Heart left ventricle (tissue), 16 donors: ENCODE measurements at places on chromosomes 16 and 17. TPM values are rescaled to one million over a fixed set of nuclear protein-coding genes. Genes with fewer than 3 reads are reported as not detected.
A peak's percentile ranks its signal among the peaks of the same experiment; 100 is the strongest.

- DNase-seq = no peak
Measured at GRCh38 chr17:63444457-63444856, 1.6 kb downstream of the CYB561 start.

- DNase-seq = peak; percentile 68
Measured at GRCh38 chr17:60641810-60642220, 35.8 kb upstream of the BCAS3 start.

GRCh38 chr16:81866820-81867440, 87.8 kb downstream of the PLCG2 start:
- DNase-seq = peak; percentile 76

GRCh38 chr16:81814751-81815428, 35.8 kb downstream of the PLCG2 start:
- DNase-seq = no peak

DNA sequence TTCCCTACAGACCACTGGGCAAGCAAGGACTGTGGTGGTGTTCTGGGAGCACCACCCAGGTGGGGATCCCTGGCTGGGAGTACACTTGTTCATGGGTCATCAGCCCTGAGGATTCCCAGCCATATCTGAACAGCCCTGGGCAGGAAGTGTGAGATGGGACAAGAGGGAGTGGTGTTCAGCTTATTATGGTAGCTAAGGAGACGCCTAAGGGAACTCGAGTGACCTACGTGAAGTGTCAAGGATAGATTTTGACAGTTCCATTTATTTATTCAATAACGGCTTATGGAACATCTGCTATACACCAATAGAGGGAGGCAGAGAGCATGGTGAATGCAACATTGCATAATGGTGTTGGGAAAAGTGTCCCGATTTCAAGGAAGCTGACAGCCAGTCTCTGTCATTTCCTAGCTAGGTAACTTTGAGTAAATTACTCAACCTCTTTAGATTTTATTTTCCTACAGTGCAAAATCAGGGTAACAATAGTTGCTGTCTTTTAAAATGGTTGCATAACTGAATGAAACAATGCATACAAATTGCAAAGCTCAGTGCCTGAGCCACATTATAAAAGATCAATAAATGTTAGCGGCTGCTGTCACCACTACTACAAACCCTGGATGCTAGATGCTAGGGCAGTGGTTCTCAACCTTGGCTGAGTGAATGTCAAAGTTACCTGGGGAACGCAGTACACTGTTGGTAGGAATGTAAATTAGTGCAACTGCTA, 534.1 kb downstream of the GRIN2A start:
- no peak for DNase-seq

- no peak for DNase-seq
Measured at GRCh38 chr16:56709443-56710040, 20.4 kb upstream of the NUP93 start.

GRCh38 chr17:40849723-40850122, 17.3 kb downstream of the KRT12 start:
- no peak for DNase-seq

- peak; percentile 67 for DNase-seq
Measured at GRCh38 chr16:53061701-53062159, 6.9 kb downstream of the CHD9 start.

DNA sequence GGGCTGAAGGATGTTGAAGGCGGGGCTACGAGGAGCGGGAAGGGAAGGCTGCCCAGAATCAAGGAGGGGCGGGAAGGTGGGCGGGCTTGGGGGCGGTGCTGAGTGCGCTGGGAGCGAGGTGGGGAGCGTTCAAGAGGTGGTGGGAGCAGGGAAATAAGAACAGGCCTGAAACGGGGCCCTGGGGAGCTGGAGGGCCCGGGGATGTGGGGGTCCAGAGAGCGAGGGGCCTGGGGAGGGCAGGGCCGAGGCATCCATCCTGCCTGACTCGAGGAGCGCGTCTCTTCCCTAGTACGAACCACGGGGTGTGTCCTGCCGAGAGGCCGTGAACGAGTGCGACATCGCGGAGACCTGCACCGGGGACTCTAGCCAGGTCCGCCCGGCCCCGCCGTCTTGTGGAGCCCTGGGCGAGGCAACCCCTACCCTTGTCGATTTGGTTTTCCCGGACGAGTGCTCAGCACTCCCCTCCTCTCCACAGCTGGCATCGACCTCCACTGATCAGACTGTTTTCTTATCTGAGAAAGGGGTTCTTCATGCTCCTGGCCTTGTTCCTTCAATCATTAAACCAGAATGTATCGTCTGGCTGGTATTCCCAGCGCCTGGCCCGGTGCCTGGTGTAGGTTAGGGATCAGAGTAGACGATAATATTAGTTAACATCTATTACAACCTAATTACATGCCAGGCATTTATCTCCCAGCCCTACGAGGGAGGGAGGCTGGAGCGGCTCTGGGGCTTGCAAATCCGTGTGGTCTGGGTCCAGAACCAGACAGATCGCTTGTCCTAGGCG, 17.2 kb downstream of the ADAM11 start:
- no peak for DNase-seq

- DNase-seq = no peak
Measured at GRCh38 chr17:57735707-57736106, 9.4 kb downstream of the CCDC182 start.

- no peak for DNase-seq
Measured at GRCh38 chr17:78798695-78799559, 16.9 kb upstream of the CYTH1 start.

- peak; percentile 64 for DNase-seq
Measured at GRCh38 chr17:76265624-76266243, 586 bp downstream of the UBALD2 start.

DNA sequence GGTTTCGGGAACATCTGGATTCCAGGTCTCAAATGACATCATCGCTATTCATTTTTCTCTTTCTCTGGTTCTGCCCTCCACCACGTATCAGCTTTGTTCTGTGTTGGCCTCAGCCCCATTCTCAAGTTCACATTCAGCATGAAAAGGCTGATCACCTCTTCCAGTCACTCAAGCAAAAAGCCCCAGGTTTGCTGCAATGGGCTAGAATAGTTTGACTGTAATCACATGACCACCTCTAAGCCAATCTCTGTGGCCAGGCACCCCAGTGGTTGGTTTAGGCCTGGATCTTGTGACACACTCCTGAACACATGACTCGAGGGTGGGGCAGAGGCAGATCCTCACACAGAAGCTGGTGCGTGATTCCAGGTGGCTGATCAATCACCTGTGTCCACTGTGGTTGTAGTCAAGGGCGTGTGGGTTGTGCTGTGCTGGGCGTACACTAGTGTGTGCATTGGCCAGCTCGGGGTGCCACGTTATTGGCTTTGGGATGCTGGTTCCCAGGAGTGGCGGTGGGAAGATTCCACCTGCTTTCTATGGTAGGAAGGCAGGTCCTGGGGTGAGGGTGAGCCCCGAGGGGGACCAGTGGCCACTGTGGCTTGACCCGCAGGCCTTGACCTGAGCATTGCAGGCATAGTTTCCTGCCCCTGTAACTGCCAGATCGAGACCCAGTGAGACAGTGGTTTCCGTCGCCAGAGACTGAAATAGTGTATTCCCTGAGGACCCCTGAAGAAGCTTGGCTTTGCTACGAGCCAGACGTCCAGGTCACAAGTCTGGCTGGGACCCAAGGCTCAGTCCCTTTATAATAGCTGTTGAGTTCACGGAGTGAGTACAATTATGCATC, 12.0 kb downstream of the EEF2K start:
- DNase-seq = peak; percentile 56

- no peak for DNase-seq
Measured at GRCh38 chr16:57071831-57072582, 20.4 kb upstream of the CPNE2 start.

- no peak for DNase-seq
Measured at GRCh38 chr17:21298056-21298982, 13.8 kb downstream of the MAP2K3 start.

DNA sequence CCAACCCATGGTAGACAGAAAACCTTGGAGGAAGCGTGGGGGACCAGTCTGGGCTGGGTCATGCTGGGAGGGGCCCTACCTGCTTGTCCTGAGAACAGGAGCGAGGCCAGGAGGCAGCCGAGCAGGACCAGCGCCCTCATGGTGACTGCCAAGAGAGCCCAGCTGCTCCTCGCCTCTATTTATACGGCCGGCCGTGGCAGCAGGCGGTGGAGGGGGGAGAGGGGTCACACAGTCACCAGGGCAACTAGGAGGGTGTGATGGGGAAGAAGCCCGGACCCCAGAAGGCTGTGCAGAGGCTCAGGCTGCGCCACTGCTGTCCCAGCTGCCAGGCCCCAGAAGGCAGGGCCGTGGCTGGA, at the start of gene SRL:
Gene SRL (minus strand): TSS at position 153 of the 356 bp plus-strand sequence. CDS start 13 bp downstream, at position 140.
- peak; percentile 75 for DNase-seq

- DNase-seq = no peak
Measured at GRCh38 chr16:75927810-75928209, 201.5 kb upstream of the CPHXL start.

- DNase-seq = peak; percentile 79
Measured at GRCh38 chr17:80859002-80859941, 132.4 kb upstream of the CHMP6 start.

DNA sequence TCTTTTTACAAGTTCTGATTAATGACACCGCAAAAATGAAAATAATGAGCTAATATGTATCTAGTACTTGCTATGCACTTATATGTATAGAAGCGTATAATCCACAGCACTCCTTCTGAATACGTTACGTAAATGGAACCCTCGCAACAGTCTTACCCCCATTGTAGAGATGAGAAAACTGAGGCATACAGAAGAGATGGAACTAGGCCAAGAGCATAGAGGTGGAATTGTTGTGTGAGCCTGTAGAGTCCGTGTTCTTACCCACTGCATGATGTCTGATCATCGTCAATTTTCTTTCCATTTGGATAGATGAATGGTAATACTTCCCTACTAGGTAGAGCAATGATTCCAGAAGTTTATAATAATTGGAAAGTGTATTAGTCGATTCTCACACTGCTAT, 394.1 kb downstream of the WWOX start:
- DNase-seq = no peak

- peak; percentile 27 for DNase-seq
Measured at GRCh38 chr17:50708050-50709000, 611 bp upstream of the ANKRD40 start.

GRCh38 chr17:75738218-75738802, 17.1 kb downstream of the ITGB4 start:
- no peak for DNase-seq

DNA sequence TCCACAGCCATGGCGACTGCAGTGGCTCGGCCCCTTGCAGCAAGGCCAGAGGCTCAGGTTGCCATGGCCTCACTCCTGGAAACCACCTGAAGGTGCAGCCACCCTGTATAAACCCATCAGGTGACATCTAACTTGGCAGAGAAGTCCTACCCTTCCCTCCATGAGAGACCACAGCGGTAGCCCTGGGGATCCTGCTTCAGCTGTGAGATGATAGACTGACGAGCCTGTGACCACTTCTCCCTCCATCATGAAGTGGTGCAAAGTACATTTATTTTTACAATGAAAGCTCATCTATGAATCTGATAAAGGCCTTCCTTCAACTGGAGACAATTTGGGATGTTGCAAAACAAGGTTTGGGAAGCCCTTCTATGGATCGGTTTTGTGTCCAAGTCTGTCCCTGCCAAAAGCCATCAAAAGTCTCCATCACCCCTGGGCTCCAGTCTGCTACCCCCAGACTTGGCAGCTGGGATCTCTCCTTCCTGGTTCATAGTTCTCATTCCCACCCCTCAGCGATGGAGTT, 1.8 kb downstream of the ZACN start:
- no peak for DNase-seq

DNA sequence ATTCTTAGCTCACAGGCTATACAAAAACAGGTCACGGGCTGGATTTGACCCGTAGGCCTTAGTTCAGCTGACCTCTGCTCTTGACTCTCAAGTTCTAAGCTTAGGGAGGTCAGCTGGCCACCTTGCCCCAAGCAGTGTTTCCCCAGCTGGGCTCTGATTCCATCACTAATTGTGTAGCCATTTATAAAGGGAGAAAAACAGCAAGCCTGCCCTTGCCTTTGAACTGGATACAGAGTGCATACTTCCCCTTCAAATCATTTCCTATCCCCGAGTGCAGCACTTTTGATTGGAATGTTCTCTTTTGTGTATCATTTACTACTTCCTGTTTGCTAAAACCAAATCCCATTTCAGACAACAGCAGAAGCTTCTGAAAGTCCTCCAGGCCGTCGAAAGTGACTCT, 153.6 kb downstream of the KATNIP start:
- DNase-seq = no peak

GRCh38 chr17:71709271-71709890, 411.4 kb upstream of the SOX9 start:
- DNase-seq = no peak

The TNFSF12 gene
- total RNA-seq = 35.1 TPM

The DRC3 gene
- total RNA-seq = 0.42 TPM

The ZP2 gene
- not detected for total RNA-seq

The SLFN12L gene
- 0.60 TPM for total RNA-seq

The ALOX15B gene
- total RNA-seq = not detected

The CCL11 gene
- 8.4 TPM for total RNA-seq

The MPDU1 gene
- 86.8 TPM for total RNA-seq

The PRKAR1A gene
- total RNA-seq = 728 TPM

The FBXL16 gene
- total RNA-seq = not detected
